ENCODE measurements at places on chromosomes 13 and 19.

GRCh38 chr19:10766671-10767201 lies 48.9 kb downstream of the DNM2 start:
- DNase-seq, result no peak

GRCh38 chr13:21101865-21102576 lies 40.6 kb upstream of the LATS2 start:
- no peak for DNase-seq

DNA sequence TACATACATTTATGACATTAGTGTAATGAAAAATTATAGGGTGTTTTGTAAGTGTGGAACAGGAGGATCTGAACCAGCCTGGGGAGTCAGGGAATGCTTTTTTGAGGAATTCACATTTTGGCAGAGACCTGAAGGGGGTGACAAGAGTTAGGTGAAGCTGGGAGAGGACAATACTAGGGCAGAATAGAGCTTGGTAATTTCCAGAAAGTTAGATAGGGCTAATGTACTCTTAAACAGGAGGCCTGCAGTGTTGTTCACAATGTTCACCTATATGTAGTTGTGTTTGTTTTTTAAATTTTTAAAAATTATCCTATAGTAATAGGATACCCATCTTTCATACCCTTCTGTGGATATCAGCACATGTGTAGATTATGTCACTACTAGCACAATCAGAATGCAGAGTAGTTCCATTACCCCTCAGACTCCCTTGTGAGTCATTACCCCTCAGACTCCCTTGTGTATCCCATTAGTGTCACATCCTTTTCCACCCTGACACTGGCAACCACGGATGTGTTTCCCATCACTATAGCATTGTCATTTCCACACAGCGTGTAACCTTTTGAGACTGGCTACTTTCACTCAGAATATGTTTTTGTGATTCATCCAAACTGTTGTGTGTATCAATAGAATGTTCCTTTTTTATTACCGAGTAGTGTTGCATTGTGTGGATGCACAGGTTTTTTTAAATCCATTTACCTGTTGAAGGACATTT lies 43.1 kb downstream of the PCCA start:
- no peak for DNase-seq

- no peak for DNase-seq
Measured at GRCh38 chr13:20399961-20400360, 125.7 kb downstream of the CRYL1 start.

GRCh38 chr19:44592451-44592890 lies 20.9 kb upstream of the IGSF23 start:
- DNase-seq, result no peak

DNA sequence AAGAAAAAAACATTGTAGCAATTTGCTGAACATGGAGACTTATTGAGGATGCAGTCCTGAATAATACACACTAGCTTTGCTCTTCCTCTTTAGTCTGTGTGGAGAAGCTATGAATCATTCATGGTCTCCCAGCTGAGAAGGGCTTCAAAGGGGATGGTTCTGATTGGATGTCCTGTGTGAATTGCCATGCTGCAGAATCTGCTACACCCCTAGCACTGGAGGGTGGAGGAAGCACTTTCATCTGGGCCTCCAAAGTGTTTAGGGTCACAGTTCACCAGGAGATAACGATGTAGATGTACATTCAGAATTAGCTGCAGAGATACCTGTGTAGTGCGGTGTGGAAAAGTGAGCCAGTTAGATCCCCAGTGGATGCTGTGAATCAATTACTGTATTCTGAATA lies 321.1 kb upstream of the EDNRB start:
- DNase-seq, result no peak

GRCh38 chr19:8459520-8460270 lies 14.9 kb downstream of the HNRNPM start:
- no peak for DNase-seq

DNA sequence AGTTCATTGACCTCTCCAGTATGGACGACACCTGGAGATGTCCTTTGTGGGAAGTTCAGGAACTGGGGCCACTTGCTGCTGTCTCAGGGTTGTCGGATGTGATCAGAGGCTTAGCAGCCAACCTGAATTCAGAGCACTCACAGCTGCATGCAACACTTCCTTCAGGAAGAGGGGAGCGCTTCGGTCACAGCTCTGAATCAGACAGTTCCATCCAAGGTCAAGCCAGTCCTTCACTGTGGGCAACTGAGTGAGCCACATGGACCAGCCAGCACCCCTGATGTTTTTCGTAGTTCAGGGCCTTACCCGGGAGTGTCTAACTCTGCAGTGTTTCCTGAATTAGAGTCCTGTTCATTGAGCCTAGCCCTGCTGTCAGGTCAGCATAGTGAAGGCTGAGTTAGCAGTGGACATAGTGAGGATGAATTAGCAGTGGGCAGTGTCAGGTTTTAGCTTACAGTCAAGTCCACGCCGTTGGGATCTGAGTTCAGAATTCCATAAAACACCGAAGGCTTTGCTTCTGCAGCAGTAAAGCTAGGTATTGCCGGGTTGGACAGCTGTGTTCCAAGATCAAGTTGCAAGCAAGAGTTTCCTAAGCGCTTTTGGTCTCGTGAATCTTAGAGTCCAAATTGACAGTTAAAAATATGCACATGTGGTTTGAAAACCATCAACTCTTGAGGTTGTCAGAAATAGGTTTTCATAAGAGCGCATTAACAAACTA lies 5.1 kb downstream of the ZNF555 start:
- no peak for DNase-seq

DNA sequence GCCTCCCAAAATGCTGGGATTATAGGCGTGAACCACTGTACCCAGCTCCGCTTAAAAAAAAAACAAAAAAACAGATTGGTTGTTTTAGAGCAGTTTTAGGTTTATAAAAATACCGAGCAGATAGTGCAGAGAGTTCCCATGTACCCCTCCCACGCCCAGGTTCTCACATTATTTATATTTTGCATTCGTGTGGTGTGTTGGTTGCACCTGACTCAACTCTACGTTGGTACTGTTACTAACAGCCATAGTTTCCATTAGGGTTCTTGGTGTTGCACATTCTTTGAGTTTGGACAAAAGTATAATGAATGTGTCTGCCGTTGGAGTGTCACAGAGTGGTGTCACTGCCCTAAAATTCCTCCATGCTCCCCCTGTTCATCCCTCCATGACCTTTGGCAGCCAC lies 29.1 kb downstream of the MYO9B start:
- no peak for DNase-seq

- DNase-seq, result peak; percentile 83
Measured at GRCh38 chr13:114234645-114235421, at the start of gene CDC16. Gene CDC16 (plus strand): TSS chr13:114234897. CDS start chr13:114235085, 188 bp downstream.
